Dermis microvascular lymphatic vessel endothelial cell (primary cell): ENCODE measurements at places on chromosomes 1 and 21. TPM values are rescaled to one million over a fixed set of nuclear protein-coding genes. Genes with fewer than 3 reads are reported as not detected.

The HCRTR1 gene
- total RNA-seq: 0.77 and 2.8 TPM in 2 replicates

The TLR5 gene
- 0.13 and 0.51 TPM in 2 replicates for total RNA-seq

The LCE3E gene
- not detected in 2 replicates for total RNA-seq

The PLA2G2C gene
- total RNA-seq: not detected in 2 replicates

The RGS7 gene
- total RNA-seq: under 0.01 and 0.13 TPM in 2 replicates
